ENCODE measurements at places on chromosomes 2 and 18.

DNA sequence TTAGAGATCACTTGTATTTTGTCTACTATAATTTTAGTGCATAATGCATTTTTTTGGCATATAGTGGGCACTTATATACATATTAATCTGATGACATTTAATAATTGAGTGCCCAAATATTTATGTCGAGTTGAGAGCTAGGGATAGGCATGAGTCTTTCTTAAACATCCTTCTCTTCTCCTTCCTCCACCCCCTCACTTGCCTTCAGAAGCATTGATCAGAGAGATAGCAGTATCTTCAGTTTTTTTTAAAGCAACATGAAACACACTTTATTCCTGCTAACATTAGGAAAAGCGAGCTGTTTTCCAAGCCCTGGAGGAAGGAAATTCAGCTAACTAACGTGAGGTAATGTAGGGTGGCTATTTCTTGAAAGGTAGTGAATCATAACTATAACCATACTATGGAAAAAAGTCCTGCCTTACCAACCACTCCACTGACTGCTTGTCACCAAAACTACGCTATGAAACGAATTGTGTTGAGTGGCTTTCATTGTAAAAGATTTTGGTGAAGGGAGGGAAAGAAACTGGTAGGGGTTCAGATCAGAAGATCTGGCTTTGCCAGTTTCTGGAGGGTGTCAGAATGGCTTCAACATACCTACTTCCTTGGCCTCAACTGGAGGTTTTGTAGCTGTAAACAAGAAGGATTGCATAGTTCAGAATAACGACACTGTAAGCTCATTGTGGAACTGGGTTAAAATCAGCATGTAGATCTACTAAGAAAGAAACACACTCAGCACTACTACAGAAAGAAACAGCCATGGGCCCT, 2.3 kb upstream of the ITGA4 start:
- DNase-seq, result no peak

DNA sequence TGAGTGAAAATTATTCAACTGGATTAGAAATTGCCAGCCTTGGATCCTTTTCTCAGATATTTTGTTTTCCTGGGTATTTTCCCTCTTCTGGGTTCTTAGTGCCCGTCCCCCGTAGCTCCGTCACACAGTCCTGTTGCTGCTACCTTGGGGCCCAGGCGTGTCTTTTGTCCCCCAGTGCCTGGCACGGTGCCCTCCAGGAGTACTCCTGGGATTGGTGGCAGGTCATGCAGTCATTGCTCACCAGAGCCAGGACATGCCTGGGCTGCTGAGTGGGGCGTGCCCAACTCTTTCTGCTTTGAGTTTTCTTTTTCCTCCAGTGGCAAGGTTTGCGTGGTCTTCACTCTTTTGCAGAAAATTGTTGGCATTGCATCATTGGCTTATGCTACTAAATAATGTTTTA, 275.2 kb downstream of the AGAP1 start:
- DNase-seq, result no peak

DNA sequence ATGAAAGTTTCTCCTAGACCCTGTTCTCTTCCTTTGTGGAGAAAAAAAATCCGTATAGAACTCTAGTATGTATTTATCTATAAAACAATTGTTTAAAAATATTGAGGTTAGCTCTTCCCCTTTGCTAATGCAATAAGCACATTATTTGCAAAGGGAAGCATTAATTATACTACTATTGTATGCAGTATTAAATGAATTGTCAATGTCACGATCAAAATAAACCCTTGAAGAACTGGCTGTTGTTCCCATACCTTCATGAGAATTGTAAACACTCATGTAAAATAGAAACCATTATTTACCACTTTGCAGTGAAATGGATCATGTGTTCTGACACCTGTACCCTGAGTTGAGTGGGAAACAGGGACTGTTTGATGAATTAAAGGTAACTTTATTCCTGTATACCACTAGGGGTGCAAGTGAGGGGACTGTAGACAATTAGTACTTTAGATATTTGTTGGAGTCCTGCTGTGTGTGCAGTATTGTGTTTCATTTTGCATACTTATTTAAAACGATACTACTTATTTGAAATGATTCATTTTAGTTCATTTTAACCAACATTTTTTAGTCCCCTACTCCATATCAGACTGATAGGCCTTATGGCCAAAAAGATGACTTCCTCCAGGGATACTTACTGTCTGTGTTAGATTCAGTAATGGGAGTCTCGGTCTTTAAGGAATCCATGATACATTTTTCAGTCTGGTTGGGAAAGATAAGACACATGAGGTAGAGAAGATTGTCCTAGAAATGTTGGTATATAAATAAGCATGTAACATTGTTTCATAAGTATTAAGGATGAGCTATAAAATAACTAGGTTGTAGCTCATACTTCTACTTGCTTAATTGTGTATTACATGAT, 7.9 kb downstream of the PKP4 start:
- DNase-seq, result no peak

DNA sequence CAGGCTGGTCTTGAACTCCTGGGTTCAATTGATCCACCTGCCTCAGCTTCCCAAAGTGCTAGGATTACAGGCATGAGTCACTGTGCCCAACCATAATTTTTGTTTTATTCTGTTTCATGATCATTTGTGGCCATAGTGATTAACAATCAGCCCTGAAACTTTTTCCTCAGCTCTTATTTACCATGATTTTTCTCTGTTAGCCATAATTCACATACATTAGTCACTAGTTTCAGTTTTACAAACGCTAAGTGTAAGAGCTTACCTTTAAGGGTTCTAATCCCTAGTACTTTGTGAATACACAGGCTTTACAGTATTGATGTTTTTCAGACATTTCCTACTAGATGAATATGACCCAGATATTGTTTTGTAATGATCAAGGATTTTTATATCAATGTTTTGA, 216.1 kb downstream of the DPP4 start:
- DNase-seq, result no peak

DNA sequence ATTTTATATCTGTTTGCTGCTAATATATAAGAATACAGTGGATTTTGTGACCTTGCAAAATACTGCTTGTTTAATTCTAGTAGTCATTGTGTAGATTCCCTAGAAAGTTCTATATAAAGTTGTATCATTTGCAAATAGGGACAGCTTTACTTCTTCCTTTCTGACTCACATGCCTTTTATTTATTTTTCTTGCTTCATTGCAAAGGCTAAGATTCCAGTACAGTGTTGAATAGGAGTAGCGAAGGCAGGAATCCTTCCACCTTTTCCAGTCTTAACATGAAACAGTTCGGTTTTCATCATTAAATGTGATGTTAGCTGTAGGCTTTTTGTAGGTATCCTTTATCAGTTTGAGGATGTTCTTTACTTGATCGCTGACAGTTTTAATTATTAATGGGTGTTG, 58.1 kb downstream of the DGKD start:
- DNase-seq, result no peak

DNA sequence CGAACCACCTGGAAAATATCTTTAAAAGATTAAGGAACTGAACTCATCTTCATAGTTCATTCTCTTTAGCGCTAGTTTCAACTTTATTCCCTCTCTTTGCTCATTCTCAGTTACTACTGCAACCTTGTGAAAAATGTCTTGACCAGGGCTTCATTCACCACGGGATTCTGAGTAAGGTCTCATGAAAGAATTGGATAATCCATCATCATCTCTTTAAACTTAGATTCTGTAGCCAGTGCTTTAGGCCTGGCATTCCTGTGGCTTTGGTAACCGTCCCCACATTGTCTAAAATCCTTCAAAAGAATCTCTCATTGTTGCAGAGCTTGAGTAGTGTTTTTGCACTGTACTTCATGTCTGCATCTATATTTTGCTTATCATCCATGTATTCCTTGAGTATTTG, 229.5 kb downstream of the ETAA1 start:
- DNase-seq, result no peak
